ENCODE measurements at places on chromosomes 3 and 15.

GRCh38 chr15:70195587-70196305 lies 98.0 kb upstream of the TLE3 start:
- DNase-seq, result no peak

GRCh38 chr3:49620728-49621127 lies 53.4 kb upstream of the APEH start:
- no peak for DNase-seq

GRCh38 chr3:132394320-132394719 lies 23.0 kb upstream of the DNAJC13 start:
- DNase-seq, result no peak

DNA sequence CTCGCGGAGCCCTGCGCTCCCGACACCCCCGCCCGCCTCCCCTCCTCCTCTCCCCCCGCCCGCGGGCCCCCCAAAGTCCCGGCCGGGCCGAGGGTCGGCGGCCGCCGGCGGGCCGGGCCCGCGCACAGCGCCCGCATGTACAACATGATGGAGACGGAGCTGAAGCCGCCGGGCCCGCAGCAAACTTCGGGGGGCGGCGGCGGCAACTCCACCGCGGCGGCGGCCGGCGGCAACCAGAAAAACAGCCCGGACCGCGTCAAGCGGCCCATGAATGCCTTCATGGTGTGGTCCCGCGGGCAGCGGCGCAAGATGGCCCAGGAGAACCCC lies 464 bp downstream of the SOX2 start:
- no peak for DNase-seq

GRCh38 chr3:56800832-56801661 lies 702 bp downstream of the ARHGEF3 start:
- DNase-seq, result no peak

All from NCI-H2227 treated with DMSO at 0.1 percent for 48 hours (cell line).